ENCODE measurements at places on chromosomes 6 and 20.

DNA sequence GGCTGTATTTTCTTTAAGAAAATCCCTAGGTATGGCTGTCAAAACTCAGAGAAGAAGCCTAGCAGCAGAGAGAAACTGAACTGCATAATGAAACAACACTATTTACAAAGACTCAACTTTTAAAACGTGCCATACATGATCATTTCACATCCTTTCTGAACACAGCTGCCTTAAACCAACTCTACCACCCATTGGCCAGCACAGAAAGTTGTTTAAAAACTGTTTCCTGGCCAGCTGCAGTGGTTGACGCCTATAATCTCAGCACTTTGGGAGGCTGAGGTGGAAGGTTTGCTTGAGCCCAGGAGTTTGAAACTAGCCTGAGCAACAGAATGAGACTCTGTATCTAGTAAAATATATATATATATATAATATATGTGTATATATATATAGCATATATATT is 336.4 kb upstream of the SOX4 start:
- no peak for DNase-seq

GRCh38 chr6:127538750-127539264 is 19.7 kb upstream of the MTCL3 start:
- no peak for DNase-seq

- no peak for DNase-seq
These were observed 22.2 kb downstream of the AHI1 start for GRCh38 chr6:135475292-135475886.

GRCh38 chr6:90168693-90169131 is 127.9 kb downstream of the BACH2 start:
- no peak for DNase-seq

DNA sequence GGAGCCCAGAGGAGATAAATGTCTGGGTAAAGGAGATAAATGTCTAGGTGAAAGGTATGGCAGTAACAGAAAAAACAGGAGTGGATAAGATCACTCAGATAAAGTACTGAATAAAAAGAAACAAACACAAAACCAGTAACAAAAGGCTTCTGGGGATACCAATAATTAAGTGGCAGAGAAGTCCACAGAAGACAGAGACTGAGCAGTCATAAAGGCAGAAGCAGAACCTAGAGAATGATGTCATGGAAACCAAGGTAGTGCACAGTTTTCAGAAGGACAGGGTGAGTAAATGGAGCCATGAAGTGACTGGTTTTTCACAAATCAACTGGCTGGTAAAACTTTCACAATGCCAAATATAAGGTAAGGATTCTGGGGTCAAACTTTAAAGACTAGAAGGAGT is 80.9 kb upstream of the PLN start:
- no peak for DNase-seq

DNA sequence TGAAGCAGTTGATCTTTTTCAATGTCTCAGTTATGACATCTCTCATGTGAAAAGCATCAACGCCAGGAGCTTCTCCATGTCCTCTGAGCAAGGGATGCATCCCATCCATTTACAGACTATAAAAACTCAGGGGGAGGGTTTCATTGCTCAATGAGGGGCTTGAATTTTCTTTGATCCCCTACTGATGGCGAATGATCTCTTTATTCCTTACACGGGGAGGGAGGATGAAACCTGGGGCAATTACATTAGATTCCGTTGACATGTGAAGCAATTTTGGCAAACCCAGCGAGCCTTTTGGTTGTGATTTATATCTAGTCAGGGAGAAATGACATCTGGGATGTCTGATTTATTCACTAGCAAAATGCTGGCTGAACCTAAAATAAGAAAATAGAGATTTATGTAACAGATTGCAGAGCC is 268.9 kb downstream of the HIVEP2 start:
- no peak for DNase-seq

DNA sequence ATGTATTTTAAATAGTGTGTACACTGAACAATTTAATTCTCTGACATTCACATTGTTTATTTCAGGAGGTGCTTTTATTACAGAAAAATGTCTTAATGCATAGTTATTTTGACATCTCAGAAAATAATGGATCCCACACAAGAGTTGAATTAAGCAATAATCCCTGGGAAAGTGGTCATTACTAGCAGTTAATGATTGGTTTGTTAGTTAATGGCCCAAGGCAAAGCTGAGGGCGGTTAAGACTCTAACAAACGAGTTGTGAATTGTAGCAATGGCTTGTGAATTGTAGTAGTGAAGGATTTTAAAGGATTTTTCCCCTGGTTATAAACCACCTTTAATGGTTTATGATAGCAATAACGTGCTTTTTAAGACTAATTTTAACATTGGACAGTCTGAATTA is 1316.0 kb upstream of the GJE1 start:
- DNase-seq: no peak

DNA sequence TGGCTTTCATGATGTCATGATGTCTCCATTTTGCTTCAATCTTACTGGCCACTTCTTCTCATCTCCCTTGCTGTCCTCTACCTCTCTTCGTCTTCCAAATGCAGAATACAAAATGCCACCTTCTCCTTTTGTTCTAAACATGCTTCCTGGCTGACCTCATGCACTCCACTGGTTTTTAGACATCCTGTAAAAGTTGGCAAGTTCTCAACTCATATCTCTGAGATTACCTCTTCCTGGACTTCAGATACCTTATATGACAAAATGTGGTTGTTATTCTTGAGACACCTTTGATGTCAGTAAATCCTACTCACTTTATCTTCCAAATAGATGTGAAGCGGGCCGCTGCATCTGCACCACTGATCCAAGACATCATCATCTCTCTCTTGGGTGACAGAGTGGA is 212.7 kb upstream of the FOXA2 start:
- DNase-seq: no peak

GRCh38 chr20:17843246-17844132 is 125.1 kb downstream of the SNX5 start:
- no peak for DNase-seq

- DNase-seq: no peak
These were observed 305.8 kb upstream of the RSPO3 start for GRCh38 chr6:126812651-126813050.

DNA sequence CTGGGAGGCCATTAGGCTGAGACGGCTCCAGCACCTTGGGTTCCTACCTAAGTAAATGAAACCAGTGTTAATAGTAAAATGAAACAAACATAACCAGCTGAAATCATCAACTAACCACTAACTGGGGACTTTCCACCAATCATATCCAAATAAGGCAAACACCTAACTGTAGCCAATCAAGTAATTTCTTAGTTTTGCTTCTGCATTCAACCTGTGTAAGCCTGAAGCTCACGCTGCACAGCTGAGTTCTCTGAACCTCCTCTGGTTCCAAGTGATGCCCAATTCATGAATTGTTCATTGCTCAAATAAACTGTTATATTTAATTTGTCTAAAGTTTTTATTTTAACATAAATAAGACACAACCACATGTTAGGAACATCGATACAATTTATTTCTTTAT is 22.5 kb downstream of the KLHL32 start:
- no peak for DNase-seq

GRCh38 chr6:157089258-157089657 is 234.1 kb downstream of the TMEM242 start:
- DNase-seq: no peak

DNA sequence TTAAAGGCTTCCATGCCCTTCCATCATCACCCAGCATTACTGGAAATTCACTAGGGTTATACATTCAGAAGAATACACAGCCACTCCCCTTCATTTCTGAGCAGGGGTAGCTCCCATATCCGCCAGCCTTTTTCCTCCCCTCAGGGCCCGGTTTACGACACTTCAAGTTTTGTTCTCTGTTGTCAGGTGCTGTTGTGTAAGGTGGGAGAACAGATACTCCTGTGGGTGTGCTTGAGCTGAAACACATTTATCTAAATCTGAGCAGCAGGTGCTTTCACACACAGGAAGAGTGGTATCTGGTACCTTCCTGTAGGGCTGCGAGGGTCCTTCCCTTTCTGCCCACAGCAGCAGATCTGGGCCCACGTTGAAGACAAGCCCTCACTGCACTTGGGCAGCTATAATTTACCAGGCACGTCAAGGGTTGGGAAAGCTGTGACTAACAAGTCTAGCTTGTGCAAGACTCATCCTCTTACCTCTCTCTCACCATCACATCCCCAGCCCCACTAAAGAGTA is 215.8 kb upstream of the RREB1 start:
- DNase-seq: no peak

GRCh38 chr20:21203088-21203656 is 77.3 kb downstream of the KIZ start:
- DNase-seq: no peak

DNA sequence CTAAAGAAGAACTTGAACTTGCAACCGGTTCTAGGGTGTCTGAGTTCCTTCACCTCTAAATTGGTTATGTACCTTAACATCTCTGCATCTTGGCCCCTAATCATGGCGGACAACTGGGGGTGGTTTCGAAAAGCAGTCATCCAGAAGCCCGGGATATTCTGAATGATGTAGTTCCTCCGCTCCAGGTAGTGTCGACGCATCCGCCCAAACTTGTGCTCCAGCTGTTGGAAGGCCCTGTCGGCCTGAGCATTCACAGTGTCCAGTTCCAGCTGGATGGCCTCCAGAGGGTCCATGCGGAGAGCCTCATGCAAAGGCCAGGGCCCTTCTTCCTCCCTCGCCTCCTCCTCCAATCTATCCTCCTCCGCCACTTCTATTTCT is 887 bp downstream of the TSPYL1 start:
- DNase-seq: no peak

- DNase-seq: no peak
These were observed 120.5 kb downstream of the MEI4 start for GRCh38 chr6:77773157-77773822.

- no peak for DNase-seq
These were observed 9.3 kb upstream of the ID1 start for GRCh38 chr20:31595654-31596411.

- no peak for DNase-seq
These were observed 702.9 kb downstream of the TENT5A start for GRCh38 chr6:81049425-81050042.

GRCh38 chr20:52269321-52269720 is 77.7 kb upstream of the ZFP64 start:
- DNase-seq: no peak

- DNase-seq: no peak
These were observed 322.2 kb downstream of the ESR1 start for GRCh38 chr6:152129691-152130151.

DNA sequence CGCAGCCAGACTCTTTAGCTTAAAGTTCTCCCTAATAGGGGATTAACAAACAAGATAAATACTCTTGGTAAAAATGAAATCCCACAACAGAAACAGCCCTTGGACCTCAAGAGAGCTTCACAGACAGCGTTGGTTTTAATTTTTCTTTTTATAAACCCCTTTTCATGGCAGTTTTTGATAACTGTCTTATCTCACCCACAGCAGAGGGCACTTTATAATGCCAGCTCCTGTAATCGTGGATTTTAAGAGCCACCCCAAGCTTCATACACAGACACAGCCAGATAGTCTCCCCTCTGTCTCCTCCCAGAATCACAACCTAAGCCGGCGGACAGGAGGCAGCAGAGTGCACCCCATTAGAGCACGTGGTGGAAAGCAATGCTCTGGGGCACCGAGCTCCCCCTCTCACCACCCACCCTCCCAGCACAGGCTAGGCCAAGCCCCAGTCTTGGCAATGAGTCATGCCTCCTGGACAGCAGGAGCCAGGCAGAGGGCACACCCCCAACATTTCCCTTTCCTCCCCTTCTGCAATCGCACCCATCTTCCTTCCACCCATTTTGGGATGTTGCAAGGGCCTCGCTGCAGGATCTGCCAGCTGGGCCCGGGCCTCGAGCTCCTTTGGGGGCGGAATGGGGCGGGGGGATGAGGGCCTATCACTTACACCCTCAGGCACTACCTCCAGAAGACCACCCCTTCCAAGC is 2.4 kb downstream of the JAG1 start:
- DNase-seq: peak; percentile 57
